ENCODE measurements at places on chromosomes 6 and 20.

- no peak for DNase-seq
Measured at GRCh38 chr20:37229357-37229756, 32.3 kb downstream of the GHRH start.

- DNase-seq, result no peak
Measured at GRCh38 chr6:12334526-12335130, 44.5 kb downstream of the EDN1 start.

GRCh38 chr20:5118220-5119142, 1.3 kb downstream of the PCNA start:
- DNase-seq, result no peak

GRCh38 chr6:150250826-150251225, 108.0 kb downstream of the PPP1R14C start:
- DNase-seq, result no peak

GRCh38 chr6:134339216-134339615, 21.3 kb upstream of the SGK1 start:
- no peak for DNase-seq

GRCh38 chr20:49518576-49518975, 36.1 kb upstream of the KCNB1 start:
- no peak for DNase-seq

DNA sequence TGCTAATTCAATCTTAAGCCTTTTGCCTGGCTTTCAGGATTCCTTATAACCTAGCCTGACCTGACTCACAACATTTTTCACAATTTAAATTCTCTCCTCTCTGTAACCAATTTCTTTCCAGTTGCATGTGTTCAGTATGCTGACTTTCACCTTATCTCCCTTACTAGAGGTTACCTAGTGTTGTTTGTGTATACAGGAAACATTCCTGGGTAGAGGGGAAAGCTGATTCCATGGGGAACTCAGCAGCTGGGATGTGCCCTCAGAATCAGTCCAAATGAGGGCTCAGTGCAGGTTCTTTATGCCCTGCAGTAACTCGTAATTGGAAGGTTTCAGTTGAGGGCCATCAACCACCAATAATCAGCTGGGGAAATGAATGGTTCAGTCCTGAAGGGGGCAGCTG, 18.5 kb downstream of the PKIB start:
- DNase-seq, result no peak

- DNase-seq, result no peak
Measured at GRCh38 chr20:31972471-31973021, 4.6 kb downstream of the XKR7 start.

All from stimulated activated CD8-positive, alpha-beta memory T cell treated with anti-CD3 and anti-CD28 coated beads, Interleukin-12 subunit alpha, Interleukin-12 subunit beta, amount 100 ng/mL, for 4 hours (primary cell).